ENCODE measurements at places on chromosomes 6 and 20. TPM values are rescaled to one million over a fixed set of nuclear protein-coding genes. Genes with fewer than 3 reads are reported as not detected.

The CLPSL2 gene
- total RNA-seq = not detected

The ENPP4 gene
- 7.3 TPM for total RNA-seq

DNA sequence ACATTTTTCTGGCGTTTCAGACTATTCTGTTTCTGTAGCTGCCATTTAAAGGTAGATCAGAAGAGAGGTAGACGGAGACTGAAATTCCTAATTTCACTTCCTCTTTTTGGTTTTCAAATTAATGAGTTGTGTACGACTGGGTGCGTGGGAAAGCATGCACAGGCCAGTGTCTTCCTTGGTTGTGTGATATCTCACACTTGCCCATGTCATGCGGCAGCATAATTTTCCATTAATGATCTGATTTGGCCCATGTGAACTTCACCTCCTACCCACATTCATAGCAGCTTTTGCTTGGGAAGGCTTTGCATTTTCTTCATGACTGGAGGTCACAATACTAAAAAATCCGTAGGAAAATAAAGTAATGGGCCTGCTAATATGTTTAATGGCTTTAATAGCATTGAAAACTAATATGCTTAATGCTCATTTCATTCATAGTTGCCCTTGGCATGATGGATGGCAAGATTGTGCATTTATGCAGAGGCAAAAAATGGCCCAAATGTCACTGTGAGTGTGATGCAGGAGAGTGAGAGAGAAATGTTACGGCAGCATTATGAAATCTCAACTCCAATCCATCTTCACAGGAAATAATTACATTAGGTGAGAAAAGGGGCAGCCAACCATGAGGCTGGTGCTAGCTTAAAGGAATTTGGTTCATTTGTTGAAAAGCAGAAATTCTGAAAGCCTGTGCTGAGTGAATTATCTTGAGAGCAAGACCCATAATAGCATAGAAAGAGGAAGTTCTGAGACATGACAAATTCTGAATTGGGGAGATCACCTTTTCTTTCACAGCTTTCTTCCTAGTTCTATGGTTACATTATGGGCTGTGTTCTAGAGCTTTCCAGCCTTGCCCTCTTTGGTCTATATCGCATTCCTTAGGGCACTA lies 69.0 kb upstream of the UST start:
- no peak for DNase-seq

DNA sequence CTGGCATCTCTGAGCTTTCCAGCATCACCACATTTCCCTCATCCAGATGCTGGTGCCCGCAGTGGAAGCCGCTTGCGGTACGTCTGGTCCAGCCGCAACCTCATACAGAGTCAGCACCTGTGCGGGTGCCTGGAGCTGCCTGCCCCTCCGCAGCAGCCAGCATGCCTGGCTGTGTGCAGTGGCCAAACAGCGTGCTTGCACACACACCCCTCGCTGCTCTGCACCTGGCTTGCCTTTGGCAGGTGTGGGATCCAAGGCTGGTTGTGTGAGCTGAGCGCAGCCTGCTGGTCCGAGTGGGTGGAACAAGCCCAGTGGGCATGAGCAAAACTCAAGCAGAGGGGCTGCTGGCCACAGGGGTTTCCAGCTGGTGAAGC lies 3.1 kb upstream of the HINT3 start:
- no peak for DNase-seq

Measured in NCI-H460 (cell line).